ENCODE measurements at places on chromosomes 1 and 21.

DNA sequence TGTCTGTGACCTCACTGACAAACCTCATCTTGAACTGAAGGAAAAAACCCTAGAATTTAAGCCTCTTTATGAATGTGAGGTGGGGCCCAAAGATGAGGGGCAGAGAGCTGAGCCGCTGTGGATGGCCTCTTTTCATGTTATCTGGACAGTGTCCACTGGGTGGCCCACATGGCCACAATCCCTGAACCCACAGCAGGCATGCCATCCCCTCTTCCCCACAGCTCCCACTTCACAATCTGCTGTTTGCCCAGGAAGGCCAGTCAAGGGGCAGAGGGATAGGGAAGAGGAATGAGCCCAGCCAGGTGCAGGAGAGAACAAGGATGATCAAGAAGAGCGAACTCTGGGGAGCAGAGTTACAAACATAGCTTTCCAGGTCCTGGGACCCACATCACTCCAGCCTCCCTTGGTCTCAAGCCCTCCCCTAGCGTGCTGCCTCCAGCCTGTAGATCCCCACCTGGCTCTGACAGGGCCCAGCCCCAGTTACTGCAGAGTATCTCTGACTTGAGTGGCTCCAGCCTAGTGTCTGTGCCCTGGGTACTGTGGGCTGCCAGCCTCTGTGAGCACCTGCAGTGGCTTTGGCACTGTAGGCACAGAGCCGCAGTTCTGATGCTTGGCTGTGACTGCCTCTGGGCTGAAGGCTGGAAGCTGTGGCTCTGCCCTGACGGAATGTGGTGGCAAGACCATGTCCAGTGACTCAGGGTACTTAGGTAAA, 1.9 kb upstream of the SLFNL1 start:
- DNase-seq = no peak

GRCh38 chr1:45275054-45275453, 51.6 kb upstream of the HPDL start:
- DNase-seq = no peak

DNA sequence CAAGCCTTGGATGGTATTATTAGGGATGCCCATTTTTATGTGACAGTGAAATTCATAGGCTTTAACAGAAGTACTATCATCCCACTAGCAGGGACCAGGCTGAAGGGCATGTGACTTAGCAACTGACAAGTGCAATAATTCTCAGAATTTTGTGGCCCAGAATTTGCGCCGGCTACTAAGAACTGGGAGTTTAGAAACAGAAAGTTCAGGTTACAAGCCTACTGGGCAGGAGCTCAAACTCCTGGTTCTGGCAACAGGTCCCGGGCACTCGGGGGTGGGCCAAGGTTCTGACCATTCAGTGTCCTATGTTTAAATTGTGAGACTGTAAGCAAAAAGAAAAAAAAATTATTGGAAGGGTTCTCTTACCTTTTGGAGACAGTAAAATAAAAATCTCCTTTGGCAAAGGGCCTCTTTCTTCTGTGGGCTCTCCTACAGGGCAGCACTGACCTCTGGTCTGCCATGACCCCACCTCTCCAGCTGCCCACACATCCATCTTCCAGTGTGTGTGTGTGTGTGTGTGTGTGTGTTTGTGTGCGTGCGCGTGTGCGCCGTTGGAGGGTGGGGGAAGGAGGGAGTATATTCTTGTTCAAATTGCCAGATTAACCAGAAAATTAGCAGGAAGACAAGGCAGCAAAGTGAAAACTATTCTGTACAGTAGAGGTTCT, 26.1 kb downstream of the IRF2BP2 start:
- no peak for DNase-seq

- peak; percentile 58 for DNase-seq
Observed at GRCh38 chr1:226644541-226645176, 94.4 kb downstream of the ITPKB start.

GRCh38 chr1:48841461-48841860, 64.8 kb upstream of the BEND5 start:
- no peak for DNase-seq

- no peak for DNase-seq
Observed at GRCh38 chr1:174445817-174446216, 1.9 kb upstream of the GPR52 start.

DNA sequence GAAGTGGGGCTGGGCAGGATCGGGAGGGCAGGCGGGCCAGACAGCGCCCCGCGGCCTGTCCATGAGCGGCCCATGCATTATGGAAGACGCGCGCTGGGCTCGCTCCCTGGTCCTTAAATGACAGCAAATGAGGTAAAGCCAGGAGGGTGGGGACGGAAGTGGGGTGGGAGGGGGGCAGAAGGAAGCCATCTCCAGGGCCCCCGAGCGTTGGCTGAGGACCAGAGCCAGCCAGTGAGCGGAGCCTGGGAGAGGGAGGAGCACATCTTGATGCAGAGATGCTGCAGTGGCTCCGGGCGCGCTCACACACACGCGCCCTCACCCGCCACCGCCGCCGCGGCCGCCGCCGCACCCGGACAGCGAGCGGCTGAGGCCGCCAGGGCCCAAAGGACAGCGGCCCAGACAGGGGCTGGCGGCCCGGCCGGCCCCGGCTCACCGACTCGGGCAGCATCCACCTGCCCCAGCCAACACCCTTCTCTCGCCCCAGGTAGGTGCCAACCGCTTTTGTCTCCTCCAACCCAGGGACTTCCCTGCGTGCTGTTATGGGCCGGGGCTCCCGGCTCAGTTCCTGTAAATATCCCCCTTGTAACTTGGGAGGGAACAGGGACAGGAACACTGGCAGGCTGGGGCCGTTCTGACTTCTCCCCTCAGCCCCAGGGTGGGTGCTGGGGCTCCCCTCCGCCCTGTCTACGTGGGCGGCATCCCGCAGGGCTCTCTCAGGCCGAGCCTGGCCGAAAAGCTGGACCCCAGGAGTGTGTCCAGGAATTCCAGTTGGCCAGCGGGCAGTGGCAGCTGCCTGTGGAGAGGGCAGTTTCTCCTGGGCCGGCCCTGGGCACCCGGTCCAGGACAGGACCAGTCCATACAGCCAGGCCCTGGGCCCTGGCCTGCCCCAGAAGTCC, at the start of gene CNTN2:
Gene CNTN2, plus strand, starts transcription at position 302 of the 896 bp plus-strand sequence. CDS start 9,974 bp downstream, outside the sequence.
- DNase-seq = no peak

- DNase-seq = no peak
Observed at GRCh38 chr1:86522240-86522639, 24.6 kb upstream of the CLCA4 start.

DNA sequence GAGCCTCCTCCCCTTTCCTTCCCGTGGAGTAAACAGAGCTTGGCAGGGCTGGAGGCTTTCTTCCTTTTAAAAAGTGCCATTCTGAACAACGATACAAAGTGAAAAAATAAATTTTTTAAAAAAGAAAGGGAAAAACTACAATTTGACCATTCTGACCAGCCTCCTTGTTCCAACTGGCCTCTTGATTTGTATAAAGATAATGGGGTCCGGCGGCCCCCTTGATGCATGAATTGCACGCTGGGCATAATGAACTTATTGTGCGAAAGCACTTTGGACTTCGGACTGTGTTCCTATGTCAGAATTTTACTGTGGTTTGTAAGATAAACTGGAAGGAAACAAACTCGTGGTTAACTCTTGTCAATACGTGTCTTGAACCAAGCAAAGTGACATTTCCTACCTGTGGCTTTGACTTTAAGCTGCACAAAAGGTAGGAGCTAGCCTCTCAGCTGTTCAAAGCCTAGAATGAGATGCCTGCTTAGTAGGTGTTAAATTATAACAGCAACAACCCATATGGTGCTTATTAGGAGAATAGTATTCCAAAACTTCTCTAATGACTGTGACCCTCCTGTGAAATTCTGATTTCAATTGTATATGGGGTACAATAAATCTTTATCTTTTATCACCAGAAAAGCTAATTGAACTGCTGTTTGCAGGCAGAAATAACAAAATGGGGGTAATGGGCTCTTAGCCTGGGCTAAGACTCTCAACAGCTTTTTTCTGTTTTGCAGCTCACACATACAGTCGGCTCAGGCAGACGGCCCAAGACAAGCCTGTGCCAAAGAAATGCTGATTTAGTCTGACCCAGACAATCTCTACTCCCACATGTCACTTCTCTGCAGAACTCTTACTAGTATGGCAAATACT, 9.3 kb downstream of the IRF2BP2 start:
- peak; percentile 14 for DNase-seq

GRCh38 chr1:32364836-32365235, 2.5 kb downstream of the TSSK3 start:
- no peak for DNase-seq

DNA sequence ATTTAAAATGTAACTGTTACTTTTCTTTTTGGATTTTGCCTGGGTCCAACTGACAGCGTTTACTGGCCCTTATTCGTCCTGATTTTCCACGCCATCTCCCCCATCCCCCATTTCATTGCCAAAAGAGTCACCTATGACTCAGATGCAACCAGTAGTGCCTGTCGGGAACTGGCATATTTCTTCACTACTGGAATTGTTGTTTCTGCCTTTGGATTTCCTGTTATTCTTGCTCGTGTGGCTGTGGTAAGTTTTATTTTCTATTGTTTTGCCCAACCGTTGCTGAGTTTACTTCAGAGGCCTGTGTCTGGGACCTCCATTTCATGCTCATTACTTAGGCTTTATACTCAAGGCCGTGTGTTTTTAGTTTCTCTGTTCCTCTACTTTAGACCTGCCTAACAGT, 9.3 kb downstream of the LEPR start:
- no peak for DNase-seq

DNA sequence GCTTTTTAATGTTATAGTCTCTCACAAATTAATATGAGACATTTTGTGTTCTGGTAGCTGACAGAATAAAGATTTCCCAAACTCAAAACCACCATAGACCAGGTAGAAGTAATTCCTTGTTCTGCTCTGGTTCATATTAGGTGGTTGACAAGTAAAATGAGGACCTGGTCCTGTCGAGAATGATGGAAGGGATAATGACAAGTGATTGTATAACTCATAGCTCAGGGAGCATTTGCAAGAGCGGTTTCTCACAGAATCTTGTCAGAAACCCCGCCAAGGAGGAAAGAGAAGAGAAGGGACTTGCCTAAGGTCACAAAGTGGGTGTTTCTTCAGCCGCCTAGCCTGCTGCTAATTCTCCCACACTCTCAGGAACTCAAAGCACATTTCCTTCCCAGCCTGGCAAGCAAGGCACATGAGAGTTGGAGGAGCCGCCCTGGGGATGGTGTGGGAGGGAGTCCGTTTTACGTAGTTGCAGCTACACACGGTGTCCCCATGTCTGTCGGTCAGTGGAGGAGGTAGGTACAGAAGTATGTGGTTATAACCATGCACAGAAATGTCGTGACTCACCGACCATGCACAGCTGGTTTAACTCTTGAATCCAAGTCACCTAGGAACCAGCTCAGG, 46.5 kb downstream of the SAMD13 start:
- no peak for DNase-seq

GRCh38 chr21:43727519-43728153, 8.7 kb downstream of the PDXK start:
- DNase-seq = no peak

DNA sequence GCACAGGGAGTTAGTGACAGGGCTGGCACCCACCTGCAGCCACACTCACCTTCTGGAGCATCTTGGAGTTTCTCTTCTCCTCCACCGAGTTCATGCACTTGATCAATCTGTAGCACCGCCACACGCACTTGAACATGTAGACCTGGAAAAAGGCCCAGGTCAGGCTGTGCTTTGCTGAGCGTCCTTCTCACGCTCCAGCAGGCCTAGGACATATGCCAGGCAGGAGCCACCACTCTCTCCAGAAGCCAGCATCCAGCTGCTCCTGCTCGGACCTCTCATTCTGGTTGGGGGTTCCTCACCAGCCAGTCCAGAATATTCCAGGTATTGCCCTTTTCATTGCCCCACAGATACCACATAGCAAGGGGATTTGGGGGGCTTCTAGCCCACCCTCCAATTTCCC, 11.7 kb upstream of the MATN1 start:
- DNase-seq = no peak

GRCh38 chr1:22347854-22348760, 103.5 kb upstream of the ZBTB40 start:
- DNase-seq = no peak

GRCh38 chr21:37784591-37785318, 131.5 kb downstream of the KCNJ6 start:
- no peak for DNase-seq

Data from CD4-positive, alpha-beta T cell treated with Interleukin-6 for 4 hours (primary cell).